IMR-90 (cell line): ENCODE measurements at places on chromosomes 16 and 17. TPM values are rescaled to one million over a fixed set of nuclear protein-coding genes. Genes with fewer than 3 reads are reported as not detected.

Gene KRTAP16-1
- total RNA-seq: not detected in 2 replicates

Gene KRTAP4-9
- not detected in 2 replicates for total RNA-seq

Gene ANKRD40CL
- total RNA-seq: not detected in 2 replicates

Gene ADAD2
- total RNA-seq: not detected in 2 replicates

Gene ZP2
- not detected in 2 replicates for total RNA-seq

Gene KRTAP2-2
- total RNA-seq: not detected in 2 replicates

Gene MRPS23
- total RNA-seq: 37.3 and 41.7 TPM in 2 replicates

Gene GINS2
- total RNA-seq: 12.8 and 13.4 TPM in 2 replicates

Gene PROCA1
- 0.28 and 0.36 TPM in 2 replicates for total RNA-seq

Gene SHCBP1
- total RNA-seq: 18.3 and 35.3 TPM in 2 replicates

Gene SOX15
- 0.18 and 0.28 TPM in 2 replicates for total RNA-seq

Gene CD7
- not detected in 2 replicates for total RNA-seq

Gene KIF18B
- 1.3 and 2.5 TPM in 2 replicates for total RNA-seq

- peaks cover 2% of the 10 kb centered on the region for H3K4me1 ChIP-seq
- DNase-seq: peak; percentile 25
- no peak overlapping the region for H3K27ac ChIP-seq
These were observed 140.9 kb upstream of the PMFBP1 start for GRCh38 chr16:72312828-72313227.

DNA sequence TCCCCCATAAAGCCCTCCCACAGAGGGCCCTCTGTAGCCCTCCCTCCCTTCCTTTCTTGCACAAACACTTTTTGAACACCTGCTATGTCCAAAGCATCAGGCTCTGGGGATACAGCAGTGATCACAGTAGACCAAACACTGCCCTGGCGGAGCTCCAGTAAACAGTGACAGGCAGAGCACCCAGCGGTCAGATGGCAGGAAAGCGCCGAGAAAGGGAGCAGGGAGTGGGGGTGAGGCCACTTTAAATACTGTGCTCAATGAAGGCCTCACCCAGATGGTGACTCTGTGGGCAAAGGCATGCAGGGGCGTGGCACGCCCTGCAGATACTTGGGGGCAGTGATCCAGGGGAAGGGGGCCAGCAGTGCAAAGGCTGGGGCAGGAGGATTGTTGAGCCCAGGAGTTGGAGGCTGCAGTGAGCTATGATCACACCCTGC lies 7.6 kb downstream of the PRR29 start:
- H3K27ac ChIP-seq: no peak overlapping the region
- no peak for DNase-seq
- peaks cover 18% of the 10 kb centered on the region for H3K27me3 ChIP-seq
- no peaks in the 10 kb centered on the region for H3K36me3 ChIP-seq

- H3K4me3 ChIP-seq: no peak overlapping the region
- H3K36me3 ChIP-seq: no peaks in the 10 kb centered on the region
- DNase-seq: no peak
- H3K4me1 ChIP-seq: peaks cover 3% of the 10 kb centered on the region
- H3K27me3 ChIP-seq: no peaks in the 10 kb centered on the region
- no peak overlapping the region for H3K27ac ChIP-seq
These were observed 123.1 kb downstream of the XYLT1 start for GRCh38 chr16:17347624-17348023.

DNA sequence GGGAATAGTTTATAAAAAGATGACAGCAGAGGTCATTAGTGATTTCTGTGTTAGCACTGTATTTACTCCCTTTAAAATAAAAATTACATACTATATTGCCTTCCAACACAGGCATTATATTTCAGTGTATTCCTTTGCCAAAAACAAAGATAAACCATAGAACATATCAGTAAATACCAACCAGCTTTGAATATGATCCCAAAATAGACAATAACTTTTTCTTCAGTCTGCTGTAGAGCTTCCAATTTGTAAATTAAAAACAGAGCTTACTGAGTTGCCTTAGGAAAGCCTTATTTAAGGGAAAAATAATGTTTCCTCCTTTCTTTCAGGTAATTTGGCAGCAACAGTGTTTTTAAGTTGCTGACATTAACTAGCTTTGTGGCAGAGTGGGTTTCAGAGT lies 352.1 kb upstream of the TBX2 start:
- H3K4me1 ChIP-seq: no peaks in the 10 kb centered on the region
- H3K36me3 ChIP-seq: no peaks in the 10 kb centered on the region
- no peak overlapping the region for H3K4me3 ChIP-seq
- no peak for DNase-seq
- H3K27ac ChIP-seq: no peak overlapping the region

- peak; percentile 79 for DNase-seq
- H3K36me3 ChIP-seq: no peaks in the 10 kb centered on the region
- no peak overlapping the region for H3K4me3 ChIP-seq
- H3K27me3 ChIP-seq: no peaks in the 10 kb centered on the region
- peaks cover 42% of the 10 kb centered on the region for H3K4me1 ChIP-seq
These were observed 18.6 kb downstream of the CDH16 start for GRCh38 chr16:66899945-66900710.

GRCh38 chr16:3127745-3128144 lies 7.1 kb upstream of the ZNF213 start:
- peaks cover 7% of the 10 kb centered on the region for H3K4me1 ChIP-seq
- H3K36me3 ChIP-seq: peaks cover 11% of the 10 kb centered on the region
- no peak overlapping the region for H3K4me3 ChIP-seq
- H3K27ac ChIP-seq: no peak overlapping the region

DNA sequence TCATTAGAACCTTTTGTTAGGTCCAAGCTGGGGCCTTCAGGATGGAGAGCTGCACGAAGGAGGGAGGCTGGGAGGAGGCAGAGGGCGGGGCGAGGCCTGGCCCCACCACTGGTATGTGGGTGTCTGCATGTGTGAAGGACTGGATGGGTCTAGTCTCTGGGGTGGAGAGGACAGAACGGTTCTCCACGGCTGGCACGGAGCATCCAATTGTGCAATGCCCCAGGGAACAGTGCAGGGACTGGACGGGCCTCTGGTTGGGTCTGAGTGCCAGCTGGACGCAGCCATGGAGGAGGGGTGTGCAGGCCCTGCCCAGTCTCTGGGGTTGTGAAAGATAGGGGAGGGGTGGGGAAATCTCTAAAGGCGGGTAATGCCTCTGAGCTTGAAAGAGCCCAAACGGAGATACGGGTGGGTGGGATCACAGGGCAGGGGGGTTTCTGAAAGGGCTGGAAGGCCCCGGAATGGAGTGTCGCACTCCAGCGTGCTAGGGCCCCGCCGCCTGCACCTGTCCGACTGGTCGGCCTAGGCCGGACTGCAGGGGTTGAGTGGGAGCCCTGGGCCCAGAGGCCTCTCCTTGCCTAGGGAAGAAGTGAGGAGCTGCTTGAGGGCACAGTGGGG lies 1.6 kb downstream of the PPL start:
- no peak for DNase-seq
- H3K4me1 ChIP-seq: peaks cover 3% of the 10 kb centered on the region; the same call in 1 of the 2 replicates
- no peak overlapping the region for H3K27ac ChIP-seq
- H3K4me3 ChIP-seq: no peak overlapping the region
- peaks cover 53% of the 10 kb centered on the region for H3K27me3 ChIP-seq
- no peaks in the 10 kb centered on the region for H3K36me3 ChIP-seq

DNA sequence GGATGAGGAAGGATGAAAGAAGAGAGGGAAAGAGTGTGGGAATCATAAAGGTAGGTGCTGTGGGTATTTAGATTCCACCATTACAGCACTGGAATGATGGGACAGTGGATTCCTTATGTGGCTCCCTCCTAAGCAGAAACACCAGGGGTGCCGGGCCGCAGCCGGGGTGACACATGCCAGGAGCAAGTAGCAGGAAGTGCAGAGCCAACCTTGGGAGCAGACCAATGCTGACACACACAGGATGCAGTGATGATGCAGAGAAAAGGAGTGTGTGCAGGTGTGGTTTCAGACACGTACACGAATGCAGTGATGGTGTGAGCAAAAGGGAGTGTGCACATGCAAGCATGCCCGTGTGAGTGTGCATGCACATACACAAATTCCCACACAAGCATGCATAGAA lies 338.0 kb downstream of the SLC39A11 start:
- no peaks in the 10 kb centered on the region for H3K27me3 ChIP-seq
- DNase-seq: peak; percentile 11
- no peaks in the 10 kb centered on the region for H3K4me1 ChIP-seq
- H3K36me3 ChIP-seq: no peaks in the 10 kb centered on the region

DNA sequence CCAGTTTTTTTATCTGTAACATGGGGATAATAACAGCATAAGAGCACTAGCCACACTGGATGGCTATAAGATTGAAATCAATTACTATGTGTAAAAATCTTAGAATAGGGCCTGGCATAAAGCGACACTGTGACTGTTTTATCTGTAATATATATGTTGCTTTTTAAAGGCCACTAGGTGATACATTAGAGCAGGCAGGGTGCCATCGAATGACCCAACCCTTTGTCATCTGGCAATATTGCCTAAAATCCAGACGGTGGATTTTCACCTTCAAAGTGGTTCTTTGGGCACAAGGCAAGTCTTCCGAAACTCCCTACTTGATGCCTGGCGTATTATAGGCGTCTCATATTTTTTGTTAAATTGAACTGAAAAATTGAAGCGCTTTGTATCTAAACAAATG lies 69.1 kb downstream of the PRKCA start:
- no peak overlapping the region for H3K27ac ChIP-seq
- no peak for DNase-seq
- no peaks in the 10 kb centered on the region; the same call in none of the 2 replicates for H3K36me3 ChIP-seq
- H3K4me3 ChIP-seq: no peak overlapping the region
- no peaks in the 10 kb centered on the region for H3K27me3 ChIP-seq

GRCh38 chr17:74165797-74166365 lies 37.6 kb upstream of the RPL38 start:
- no peak overlapping the region for H3K27ac ChIP-seq
- H3K4me3 ChIP-seq: no peak overlapping the region
- no peaks in the 10 kb centered on the region for H3K36me3 ChIP-seq
- no peaks in the 10 kb centered on the region for H3K27me3 ChIP-seq
- no peak for DNase-seq
- no peaks in the 10 kb centered on the region for H3K4me1 ChIP-seq

- DNase-seq: no peak
- no peaks in the 10 kb centered on the region for H3K27me3 ChIP-seq
- peaks cover 6% of the 10 kb centered on the region; the same call in 1 of the 2 replicates for H3K4me1 ChIP-seq
- H3K27ac ChIP-seq: no peak overlapping the region
These were observed 1.3 kb downstream of the DHX58 start for GRCh38 chr17:42111265-42111636.

- peak; percentile 16 for DNase-seq
- H3K27ac ChIP-seq: no peak overlapping the region
- no peaks in the 10 kb centered on the region for H3K27me3 ChIP-seq
These were observed 11.2 kb downstream of the TFAP4 start for GRCh38 chr16:4261557-4262172.

DNA sequence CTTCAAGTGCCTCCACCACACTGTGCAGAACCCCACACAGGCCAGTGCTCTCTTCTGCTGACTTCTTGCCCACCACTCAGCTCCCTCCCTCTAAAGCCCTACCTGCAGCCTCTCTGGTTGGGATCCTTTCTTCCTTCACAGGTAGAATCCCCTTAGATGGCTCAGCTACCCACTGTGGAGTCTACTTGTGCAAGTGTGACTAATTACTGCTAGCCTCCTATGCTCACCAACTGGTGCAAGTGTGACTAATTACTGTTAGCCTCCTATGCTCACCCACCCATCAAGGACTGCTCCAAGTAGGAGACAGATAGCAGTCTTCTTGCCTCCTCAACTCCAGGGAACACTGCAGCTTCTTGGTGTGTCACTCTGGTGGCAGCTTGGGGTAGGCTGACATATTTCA lies 43.6 kb downstream of the TEX14 start:
- no peak overlapping the region for H3K27ac ChIP-seq
- peaks cover 4% of the 10 kb centered on the region for H3K27me3 ChIP-seq
- H3K4me3 ChIP-seq: no peak overlapping the region
- H3K4me1 ChIP-seq: no peaks in the 10 kb centered on the region
- no peak for DNase-seq

GRCh38 chr16:2795395-2796143 lies 2.7 kb upstream of the PRSS41 start:
- peaks cover 25% of the 10 kb centered on the region for H3K27me3 ChIP-seq
- H3K4me3 ChIP-seq: no peak overlapping the region

- no peaks in the 10 kb centered on the region for H3K4me1 ChIP-seq
- DNase-seq: no peak
- no peak overlapping the region for H3K4me3 ChIP-seq
- no peak overlapping the region for H3K27ac ChIP-seq
- no peaks in the 10 kb centered on the region for H3K36me3 ChIP-seq
- H3K27me3 ChIP-seq: no peaks in the 10 kb centered on the region; the same call in 1 of the 2 replicates
These were observed 40.5 kb downstream of the LYRM1 start for GRCh38 chr16:20940871-20941635.

DNA sequence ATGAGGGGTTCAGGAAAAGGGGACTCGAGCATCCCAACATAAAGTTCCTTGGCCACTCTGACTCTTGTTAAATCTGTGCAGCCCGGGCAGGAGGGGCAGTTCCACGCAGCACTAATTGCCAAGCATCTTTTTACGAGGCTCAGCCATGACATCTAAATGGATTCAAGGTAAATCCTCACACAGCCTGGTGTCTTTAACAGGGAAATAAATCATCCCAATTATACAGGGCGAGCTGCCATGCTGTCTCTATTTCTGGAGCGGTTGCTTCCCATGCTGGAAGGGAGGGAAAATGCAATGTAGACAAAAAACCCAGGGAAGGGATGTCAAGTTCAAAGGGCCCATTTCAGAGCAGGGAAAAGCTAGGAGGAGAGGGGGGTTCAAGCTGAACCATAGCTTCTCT lies 110.0 kb downstream of the GAS7 start:
- H3K4me3 ChIP-seq: no peak overlapping the region
- DNase-seq: no peak
- H3K4me1 ChIP-seq: peaks cover 14% of the 10 kb centered on the region
- H3K27me3 ChIP-seq: no peaks in the 10 kb centered on the region
- H3K36me3 ChIP-seq: no peaks in the 10 kb centered on the region

DNA sequence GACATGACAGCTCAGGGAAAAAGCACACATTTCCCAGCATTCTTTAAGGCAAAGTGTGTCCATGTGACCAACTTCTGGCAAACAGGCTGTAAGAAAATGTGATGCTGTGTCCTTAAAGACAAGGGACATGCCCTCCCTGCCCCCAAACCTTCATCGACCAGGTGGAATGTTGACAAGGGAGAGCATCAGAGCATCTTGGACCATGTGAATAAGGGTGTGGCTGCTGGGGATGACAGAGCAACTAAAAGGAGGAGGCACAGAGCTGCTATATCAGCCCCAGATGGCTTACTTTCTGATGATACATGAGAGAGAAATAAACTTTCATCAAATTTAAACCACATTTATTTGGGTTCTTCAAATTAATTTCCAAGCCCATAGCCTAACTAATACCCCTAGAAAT lies 2.2 kb upstream of the ZNF23 start:
- no peaks in the 10 kb centered on the region for H3K27me3 ChIP-seq
- peaks cover 4% of the 10 kb centered on the region for H3K4me1 ChIP-seq
- H3K27ac ChIP-seq: no peak overlapping the region
- no peak overlapping the region for H3K4me3 ChIP-seq
- no peak for DNase-seq
- H3K36me3 ChIP-seq: no peaks in the 10 kb centered on the region
